ENCODE measurements at places on chromosomes 16 and 17. TPM values are rescaled to one million over a fixed set of nuclear protein-coding genes. Genes with fewer than 3 reads are reported as not detected.
A peak's percentile ranks its signal among the peaks of the same experiment; 100 is the strongest.

GRCh38 chr17:44416558-44417289 lies 27.3 kb upstream of the ITGA2B start:
- no peaks in the 10 kb centered on the region for H3K4me1 ChIP-seq
- H3K36me3 ChIP-seq: peaks cover 20% of the 10 kb centered on the region
- no peak overlapping the region for H3K4me3 ChIP-seq
- H3K27me3 ChIP-seq: no peaks in the 10 kb centered on the region
- no peak overlapping the region for H3K27ac ChIP-seq

DNA sequence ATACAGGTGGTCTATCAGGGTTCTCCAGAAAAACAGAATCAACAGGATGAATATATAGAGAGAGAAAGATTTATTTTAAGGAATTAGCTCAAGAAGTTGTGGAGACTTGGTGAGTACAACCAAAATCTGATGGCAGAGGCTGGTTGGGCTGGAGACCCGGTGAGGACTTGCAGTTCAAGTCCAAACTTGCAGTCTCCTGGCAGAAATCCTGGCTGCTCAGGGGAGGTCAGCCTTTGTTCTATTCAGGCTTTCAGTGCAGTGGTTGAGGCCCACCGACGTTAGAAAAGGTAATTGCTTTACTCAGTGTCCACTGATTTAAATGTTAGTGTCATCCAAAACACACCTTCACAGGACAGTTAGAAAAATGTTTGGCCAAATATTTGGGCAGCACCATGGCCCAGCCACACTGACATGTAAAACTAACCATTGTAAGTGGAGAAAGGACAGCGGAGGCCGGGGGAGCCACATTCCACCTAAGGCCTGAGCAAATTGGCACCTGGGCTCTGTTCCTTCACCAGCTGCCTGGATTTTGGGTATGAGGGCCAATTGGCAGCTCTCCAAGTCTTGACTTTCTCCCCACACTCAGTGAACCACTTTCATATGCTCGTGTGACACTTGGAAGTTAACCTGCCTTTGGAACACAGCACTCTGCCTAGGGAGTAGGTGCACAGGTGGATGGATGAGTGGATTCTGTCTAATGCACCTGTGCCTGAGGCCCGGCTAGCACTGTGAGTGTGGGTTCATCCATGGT lies 54.7 kb downstream of the CACNG5 start:
- DNase-seq: no peak
- H3K36me3 ChIP-seq: no peaks in the 10 kb centered on the region
- no peaks in the 10 kb centered on the region for H3K4me1 ChIP-seq
- H3K4me3 ChIP-seq: no peak overlapping the region
- no peak overlapping the region for H3K27ac ChIP-seq

DNA sequence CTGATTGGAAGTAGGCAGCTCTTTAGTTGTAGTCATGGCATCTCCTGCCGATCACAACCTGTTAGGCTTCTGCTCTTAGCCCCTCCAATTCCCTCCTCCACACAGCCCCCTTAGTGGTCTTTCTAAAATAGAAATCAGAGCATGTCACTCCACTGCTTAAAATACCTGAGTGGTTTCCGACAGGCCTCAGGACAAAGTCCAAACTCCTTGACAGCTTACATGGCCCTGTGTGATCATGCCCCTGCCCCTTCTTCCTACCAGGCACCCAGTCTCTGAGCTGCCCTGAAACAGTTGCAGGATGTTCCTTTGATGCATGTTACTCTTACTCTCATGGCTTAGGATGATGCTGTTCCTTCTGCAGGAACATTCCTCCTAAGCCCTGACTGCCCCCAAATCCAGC lies 147.3 kb downstream of the AATF start:
- H3K27ac ChIP-seq: no peak overlapping the region
- peaks cover 15% of the 10 kb centered on the region for H3K4me1 ChIP-seq
- H3K4me3 ChIP-seq: no peak overlapping the region
- H3K36me3 ChIP-seq: peaks cover 27% of the 10 kb centered on the region
- H3K27me3 ChIP-seq: no peaks in the 10 kb centered on the region

GRCh38 chr17:56793531-56793930 lies 40.2 kb downstream of the C17orf67 start:
- no peak overlapping the region for H3K4me3 ChIP-seq
- H3K4me1 ChIP-seq: peaks cover 3% of the 10 kb centered on the region
- H3K27me3 ChIP-seq: no peaks in the 10 kb centered on the region
- DNase-seq: no peak
- H3K36me3 ChIP-seq: peaks cover 14% of the 10 kb centered on the region

DNA sequence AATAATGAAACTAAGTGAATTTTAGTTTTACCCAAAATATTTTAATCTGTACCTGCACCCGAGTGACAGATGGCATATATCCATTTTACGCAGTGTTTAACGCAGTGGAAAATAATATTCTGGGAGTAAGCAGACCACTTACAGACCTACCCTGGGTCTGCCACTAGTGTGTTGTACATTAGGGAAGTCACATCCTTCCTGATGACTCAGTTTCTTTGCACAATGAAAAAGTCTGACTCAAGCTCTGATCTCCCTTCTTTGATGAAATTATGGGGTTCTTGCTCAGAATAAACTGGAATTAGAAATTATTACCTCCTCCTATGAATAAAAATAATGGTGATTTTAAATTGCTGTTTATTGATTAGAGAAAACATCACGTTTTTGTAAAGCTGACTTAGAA lies 123.2 kb upstream of the AXIN2 start:
- H3K4me3 ChIP-seq: no peak overlapping the region
- no peaks in the 10 kb centered on the region for H3K4me1 ChIP-seq
- DNase-seq: no peak
- H3K27me3 ChIP-seq: no peaks in the 10 kb centered on the region
- H3K36me3 ChIP-seq: no peaks in the 10 kb centered on the region
- H3K27ac ChIP-seq: no peak overlapping the region

- no peak overlapping the region for H3K27ac ChIP-seq
- H3K4me3 ChIP-seq: no peak overlapping the region
- H3K27me3 ChIP-seq: peaks cover 2% of the 10 kb centered on the region
- no peak for DNase-seq
- no peaks in the 10 kb centered on the region for H3K36me3 ChIP-seq
Observed at GRCh38 chr16:86634292-86634691, 55.9 kb downstream of the FOXL1 start.

- no peak for DNase-seq
- H3K27me3 ChIP-seq: no peaks in the 10 kb centered on the region
- peaks cover 22% of the 10 kb centered on the region for H3K4me1 ChIP-seq
- H3K27ac ChIP-seq: peak overlapping the region; percentile 98
- H3K4me3 ChIP-seq: peak overlapping the region; percentile 99
- H3K36me3 ChIP-seq: peaks cover 4% of the 10 kb centered on the region
Observed at GRCh38 chr16:28925386-28926228, 569 bp upstream of the RABEP2 start.

GRCh38 chr16:73000020-73000906 lies 47.7 kb downstream of the ZFHX3 start:
- no peaks in the 10 kb centered on the region for H3K36me3 ChIP-seq
- DNase-seq: no peak
- peaks cover 2% of the 10 kb centered on the region for H3K27me3 ChIP-seq
- no peaks in the 10 kb centered on the region for H3K4me1 ChIP-seq

DNA sequence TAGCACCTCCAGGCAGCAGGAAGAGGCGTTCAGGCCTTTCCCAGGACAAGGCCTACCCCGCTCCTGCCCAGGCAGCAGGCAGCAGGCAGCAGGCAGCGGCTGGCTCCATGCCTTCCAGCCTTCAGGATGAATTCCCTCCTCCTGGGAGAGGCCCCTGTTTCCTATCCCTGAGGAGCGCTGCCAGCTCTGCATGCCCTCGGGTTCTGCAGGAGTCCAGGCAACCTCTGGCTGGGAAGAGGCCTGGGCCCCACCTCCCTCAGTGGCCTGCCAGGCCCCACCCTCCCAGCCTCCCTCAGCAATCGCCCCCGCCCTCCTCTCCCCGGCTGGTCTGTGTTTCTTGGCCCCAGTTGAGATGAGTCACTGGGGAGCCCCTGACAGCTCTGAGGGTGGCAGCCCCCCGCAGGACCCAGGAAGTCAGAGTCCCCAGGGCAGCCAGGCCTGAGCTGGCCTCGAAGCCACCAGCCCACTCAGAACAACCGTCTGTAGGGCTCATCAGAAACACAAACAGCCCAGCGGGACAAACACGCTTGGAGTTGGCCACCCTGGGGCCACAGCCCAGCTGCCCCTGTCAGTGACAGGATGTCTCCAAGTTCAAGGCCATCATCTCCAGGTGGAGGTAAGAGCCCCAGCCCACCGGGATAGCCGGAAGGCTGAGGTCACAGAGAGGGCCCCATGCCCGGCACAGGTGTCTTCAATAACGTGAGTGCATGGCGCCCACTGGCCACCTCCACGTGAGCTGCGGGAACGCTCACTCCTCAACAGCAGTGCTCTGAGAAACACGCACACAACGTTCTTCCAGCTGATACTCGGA lies 39.5 kb upstream of the CIBAR2 start:
- H3K36me3 ChIP-seq: no peaks in the 10 kb centered on the region
- H3K27me3 ChIP-seq: peaks cover 4% of the 10 kb centered on the region
- no peak overlapping the region for H3K4me3 ChIP-seq
- H3K4me1 ChIP-seq: no peaks in the 10 kb centered on the region
- no peak overlapping the region for H3K27ac ChIP-seq
- DNase-seq: no peak

DNA sequence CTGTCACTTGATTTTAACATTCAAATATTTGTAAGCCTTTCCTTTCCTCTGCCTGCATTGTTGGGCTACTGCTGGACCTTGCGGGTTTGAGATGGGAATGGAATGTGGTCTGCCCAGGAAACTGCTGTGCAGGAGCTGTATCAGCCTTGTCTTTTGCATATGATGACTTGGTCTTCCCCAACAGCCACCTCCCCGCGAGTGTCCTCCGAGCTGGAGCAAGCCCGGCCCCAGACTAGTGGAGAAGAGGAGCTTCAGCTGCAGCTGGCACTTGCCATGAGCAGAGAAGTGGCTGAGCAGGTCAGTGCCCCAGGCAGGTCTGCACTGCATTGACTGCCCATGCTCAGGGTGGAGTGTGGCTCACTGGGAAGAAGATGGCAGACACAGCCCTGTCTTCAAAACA lies 52.8 kb downstream of the B9D1 start:
- H3K4me1 ChIP-seq: peaks cover 26% of the 10 kb centered on the region
- H3K4me3 ChIP-seq: no peak overlapping the region
- H3K27ac ChIP-seq: no peak overlapping the region
- H3K36me3 ChIP-seq: no peaks in the 10 kb centered on the region

- H3K4me3 ChIP-seq: no peak overlapping the region
- H3K27me3 ChIP-seq: no peaks in the 10 kb centered on the region
- H3K4me1 ChIP-seq: peaks cover 6% of the 10 kb centered on the region
- no peak for DNase-seq
Observed at GRCh38 chr16:23692190-23692837, 13.6 kb downstream of the PLK1 start.

DNA sequence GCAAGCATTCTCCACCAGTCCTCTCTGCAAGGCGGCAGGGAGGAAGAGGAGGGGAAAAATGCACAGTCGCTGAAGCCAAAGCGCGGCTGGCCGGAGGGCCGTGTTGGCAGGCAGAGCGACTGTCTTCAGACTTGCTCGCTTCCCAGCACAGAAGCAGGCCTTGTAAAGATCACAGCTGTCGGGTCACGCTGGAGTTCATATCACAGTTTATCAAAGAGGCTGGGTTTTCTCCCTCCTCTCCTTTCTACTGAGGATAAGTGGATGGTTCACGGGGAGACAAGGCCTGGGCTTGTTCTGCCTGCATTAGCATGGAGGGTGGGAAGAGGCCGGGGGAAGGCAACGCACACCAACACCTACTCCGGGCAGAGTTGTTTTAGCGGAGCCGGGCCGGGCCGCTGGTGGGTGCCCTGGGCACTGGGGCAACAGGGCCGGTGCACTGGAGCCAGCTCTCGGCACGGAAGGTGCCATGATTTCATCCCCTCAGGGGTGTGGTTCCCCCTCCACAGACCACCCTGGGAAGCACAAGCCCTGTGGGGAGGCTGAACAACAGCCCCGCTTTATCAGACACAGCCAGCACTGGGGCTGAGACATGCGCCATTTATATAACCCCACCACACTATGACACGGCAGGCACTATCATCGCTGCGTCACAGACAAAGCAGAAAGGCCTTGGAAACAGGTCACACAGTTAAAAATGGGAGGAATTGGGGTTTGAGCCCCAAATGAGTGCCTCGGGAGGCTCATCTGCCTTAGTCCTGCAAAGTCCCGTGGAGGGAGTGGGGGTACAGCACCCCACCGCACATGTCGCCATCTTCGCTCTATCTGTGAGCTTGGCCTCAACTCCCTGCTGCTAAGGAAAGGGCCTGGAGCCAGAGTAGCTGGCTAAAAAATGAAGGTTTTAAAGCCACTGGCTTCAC lies 40.3 kb upstream of the MTSS2 start:
- no peaks in the 10 kb centered on the region for H3K27me3 ChIP-seq
- H3K4me3 ChIP-seq: no peak overlapping the region
- H3K36me3 ChIP-seq: peaks cover 4% of the 10 kb centered on the region
- no peaks in the 10 kb centered on the region for H3K4me1 ChIP-seq
- DNase-seq: no peak
- H3K27ac ChIP-seq: no peak overlapping the region

- no peak for DNase-seq
- peaks cover 4% of the 10 kb centered on the region for H3K4me1 ChIP-seq
- H3K36me3 ChIP-seq: no peaks in the 10 kb centered on the region
- no peak overlapping the region for H3K27ac ChIP-seq
Observed at GRCh38 chr16:85455534-85455933, 157.6 kb upstream of the GSE1 start.

GRCh38 chr17:34178092-34178491 lies 77.0 kb upstream of the CCL2 start:
- H3K36me3 ChIP-seq: no peaks in the 10 kb centered on the region
- no peak overlapping the region for H3K27ac ChIP-seq
- DNase-seq: no peak
- H3K27me3 ChIP-seq: peaks cover 34% of the 10 kb centered on the region
- H3K4me3 ChIP-seq: no peak overlapping the region

DNA sequence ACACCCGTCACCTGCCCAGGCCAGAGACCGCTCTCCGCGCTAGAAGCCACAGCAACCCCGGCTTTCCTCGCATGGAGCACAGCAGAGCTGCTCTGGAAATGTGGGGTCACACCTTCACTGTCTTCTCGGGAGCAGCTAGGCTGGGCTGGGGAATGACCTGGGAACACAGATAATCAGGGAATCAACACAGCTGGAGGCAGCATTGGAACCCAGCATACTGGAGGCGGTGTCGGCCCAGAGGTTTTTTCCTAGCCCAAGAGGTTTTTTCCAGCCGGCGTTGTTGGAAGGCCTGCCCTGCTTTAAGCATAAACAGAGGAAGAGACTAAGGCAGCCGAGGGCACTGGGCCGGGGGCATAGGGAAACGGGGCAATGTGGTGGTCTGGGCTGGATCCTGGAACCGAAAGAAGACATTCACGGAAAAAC lies 791 bp upstream of the PLD6 start:
- H3K4me1 ChIP-seq: peaks cover 12% of the 10 kb centered on the region
- peaks cover 2% of the 10 kb centered on the region for H3K36me3 ChIP-seq
- H3K27me3 ChIP-seq: no peaks in the 10 kb centered on the region
- peak overlapping the region; percentile 70 for H3K27ac ChIP-seq

DNA sequence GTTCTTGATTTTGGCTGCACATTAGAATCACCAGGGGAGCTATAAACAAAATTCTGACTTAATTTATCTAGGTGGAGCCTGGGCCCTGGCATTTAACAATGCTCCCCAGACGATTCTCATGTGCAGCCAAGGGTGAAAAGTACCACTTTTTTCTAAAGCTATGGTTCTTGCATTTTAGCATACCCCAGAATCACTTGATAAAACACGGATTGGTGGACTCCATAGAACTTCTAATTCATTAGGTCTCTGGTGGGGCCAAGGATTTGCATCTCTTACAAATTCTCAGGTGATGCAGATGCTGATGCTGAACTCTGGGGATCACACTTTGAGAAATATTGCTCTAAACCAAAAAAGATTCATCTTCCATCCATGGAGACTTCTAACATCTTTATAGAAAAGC lies 74.5 kb downstream of the RPGRIP1L start:
- H3K27me3 ChIP-seq: no peaks in the 10 kb centered on the region
- H3K36me3 ChIP-seq: no peaks in the 10 kb centered on the region
- no peak overlapping the region for H3K4me3 ChIP-seq
- H3K4me1 ChIP-seq: no peaks in the 10 kb centered on the region
- no peak overlapping the region for H3K27ac ChIP-seq

TBC1D3H gene
- total RNA-seq: 2.6 TPM

TCF25 gene
- 243 TPM for total RNA-seq

DDX52 gene
- 29.6 TPM for total RNA-seq

XAF1 gene
- 302 TPM for total RNA-seq

CDK10 gene
- total RNA-seq: 103 TPM
